ENCODE measurements at places on chromosomes 1 and 21.

GRCh38 chr21:37437376-37438080 lies 71.0 kb downstream of the DYRK1A start:
- no peak for DNase-seq

DNA sequence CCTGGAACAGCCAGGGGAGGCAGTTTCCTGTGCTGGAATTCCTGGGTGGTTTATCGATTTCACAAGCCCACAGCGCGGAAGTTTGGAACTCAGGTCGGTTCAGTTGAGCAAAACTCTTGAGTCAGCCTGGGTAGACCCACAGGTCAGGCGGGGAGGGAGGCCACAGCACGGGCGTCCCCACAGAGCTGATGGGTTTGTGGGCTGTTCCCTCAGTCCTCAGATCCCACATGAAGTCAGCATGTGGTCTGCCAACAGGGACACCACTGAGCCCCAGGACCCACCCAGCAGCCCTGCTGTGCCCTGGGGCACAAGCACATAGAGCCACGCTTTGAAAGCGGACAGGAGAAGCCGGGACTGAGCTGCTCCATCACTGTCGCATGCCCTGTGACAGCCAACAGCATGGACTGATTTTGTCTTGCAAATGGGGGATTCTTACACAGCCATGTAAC lies 17.4 kb downstream of the BMP8A start:
- no peak for DNase-seq

DNA sequence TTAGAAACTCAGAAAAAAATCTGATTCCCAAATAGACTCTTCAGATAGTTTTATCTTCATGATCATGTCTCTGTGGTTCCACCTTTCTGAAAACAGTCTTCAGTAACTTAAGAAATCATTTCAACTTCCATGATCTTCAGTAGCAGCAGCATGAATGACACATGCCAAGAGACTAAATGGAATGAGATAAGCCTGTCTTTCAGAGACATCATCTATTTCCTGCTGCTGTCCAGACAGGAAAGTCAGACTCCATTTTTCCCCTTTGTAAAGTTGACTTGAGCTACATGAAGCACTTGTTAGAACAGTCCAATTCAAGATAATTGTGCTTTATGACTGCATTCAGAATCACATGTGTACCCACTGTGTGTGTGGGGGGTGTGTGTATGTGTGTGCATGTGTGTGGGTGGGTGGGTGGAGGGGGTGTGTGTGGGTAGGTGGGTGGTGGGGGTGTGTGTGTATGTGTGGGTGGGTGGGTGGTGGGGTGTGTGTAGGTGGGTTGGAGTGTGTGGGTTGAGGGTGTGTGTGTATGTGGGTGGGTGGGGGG lies 58.8 kb downstream of the CLIC4 start:
- no peak for DNase-seq

GRCh38 chr1:28314547-28314941 lies 14.3 kb upstream of the MED18 start:
- DNase-seq, result no peak

GRCh38 chr1:243715285-243715684 lies 134.8 kb downstream of the AKT3 start:
- no peak for DNase-seq

- DNase-seq, result no peak
Measured at GRCh38 chr1:156423422-156424352, 54.7 kb downstream of the RHBG start.

GRCh38 chr1:167876597-167877175 lies 37.2 kb downstream of the ADCY10 start:
- no peak for DNase-seq

- DNase-seq, result no peak
Measured at GRCh38 chr1:150874455-150875196, 1.8 kb downstream of the ARNT start.

GRCh38 chr1:206015071-206015470 lies 8.6 kb downstream of the CTSE start:
- DNase-seq, result no peak

DNA sequence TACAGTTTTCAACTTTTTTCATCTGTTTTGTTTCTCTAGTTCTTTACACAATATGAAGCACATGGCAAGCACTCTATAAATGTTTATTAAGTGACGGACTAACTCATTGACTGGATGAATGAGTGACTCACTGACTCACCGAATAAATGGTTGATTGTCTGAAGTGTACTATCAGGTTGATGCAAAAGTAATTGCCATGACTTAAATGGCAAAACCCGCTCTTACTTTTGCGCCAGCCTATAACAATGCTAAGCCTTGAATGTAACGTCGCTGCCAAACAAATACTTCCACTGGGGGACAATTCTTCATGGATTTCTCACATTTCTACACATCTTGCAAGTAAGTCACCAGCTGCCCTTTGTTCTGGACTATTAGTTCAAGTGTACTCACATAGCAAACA lies 109.0 kb upstream of the KCTD3 start:
- no peak for DNase-seq

- no peak for DNase-seq
Measured at GRCh38 chr1:167643441-167643840, 13.4 kb downstream of the RCSD1 start.

DNA sequence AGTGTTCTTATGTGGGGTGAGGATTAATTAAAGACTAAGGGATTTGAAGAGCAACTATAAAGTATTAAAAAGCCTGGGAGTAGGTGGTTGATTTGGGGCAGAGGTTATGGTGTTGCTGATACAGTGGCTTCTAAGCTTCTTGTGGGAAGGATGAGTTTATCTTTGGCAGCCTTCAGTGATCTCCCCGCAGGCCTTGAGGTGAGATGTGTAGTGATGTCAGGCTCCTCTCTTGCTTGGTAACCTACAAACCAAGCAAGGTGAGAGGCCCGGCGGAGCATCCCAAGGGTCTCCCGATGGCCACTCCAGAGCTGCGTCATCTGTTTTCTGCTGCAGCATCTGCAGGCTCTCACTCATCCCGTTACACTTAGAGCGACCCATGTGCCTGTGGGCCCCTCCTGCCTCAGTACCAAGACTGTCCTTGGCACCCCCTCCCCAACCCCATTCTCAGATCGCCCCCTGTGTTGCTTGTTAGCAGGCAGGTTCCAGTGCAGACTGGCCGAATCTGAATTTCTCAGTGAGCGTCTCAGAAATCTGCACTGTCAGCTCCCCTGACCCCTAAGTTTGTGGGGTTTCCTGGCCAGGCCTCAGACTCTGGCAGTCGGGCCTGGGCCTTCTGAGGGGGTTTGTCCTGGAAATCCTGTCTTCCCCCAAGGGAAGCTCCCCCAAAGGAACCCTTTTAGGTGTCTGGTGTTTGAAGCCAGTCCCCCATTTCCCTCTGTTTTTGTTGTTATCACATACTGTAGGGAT lies 77.9 kb downstream of the GALNT2 start:
- no peak for DNase-seq

DNA sequence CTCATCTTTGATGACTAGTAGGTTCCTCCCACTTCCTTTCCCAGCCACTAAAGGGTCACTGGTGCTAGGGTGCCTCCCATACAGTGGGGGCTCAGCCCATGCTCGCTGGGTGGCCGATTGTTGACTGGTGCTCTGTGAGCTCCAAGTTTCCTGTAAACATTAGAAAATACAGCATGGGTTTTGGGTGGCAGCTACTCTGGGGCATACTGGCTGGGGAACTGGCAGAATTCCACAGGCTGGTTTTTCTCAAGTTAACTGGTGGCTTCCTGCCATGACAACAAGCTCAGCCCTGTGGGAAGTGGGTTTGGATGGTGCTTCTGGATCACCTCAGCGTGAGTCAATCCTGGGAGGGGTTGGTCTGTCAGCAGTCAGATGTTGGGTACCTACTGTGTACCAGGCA lies 28.7 kb upstream of the CRNN start:
- DNase-seq, result peak; percentile 18

- DNase-seq, result peak; percentile 64
Measured at GRCh38 chr1:46735708-46736324, 16.9 kb upstream of the EFCAB14 start.

DNA sequence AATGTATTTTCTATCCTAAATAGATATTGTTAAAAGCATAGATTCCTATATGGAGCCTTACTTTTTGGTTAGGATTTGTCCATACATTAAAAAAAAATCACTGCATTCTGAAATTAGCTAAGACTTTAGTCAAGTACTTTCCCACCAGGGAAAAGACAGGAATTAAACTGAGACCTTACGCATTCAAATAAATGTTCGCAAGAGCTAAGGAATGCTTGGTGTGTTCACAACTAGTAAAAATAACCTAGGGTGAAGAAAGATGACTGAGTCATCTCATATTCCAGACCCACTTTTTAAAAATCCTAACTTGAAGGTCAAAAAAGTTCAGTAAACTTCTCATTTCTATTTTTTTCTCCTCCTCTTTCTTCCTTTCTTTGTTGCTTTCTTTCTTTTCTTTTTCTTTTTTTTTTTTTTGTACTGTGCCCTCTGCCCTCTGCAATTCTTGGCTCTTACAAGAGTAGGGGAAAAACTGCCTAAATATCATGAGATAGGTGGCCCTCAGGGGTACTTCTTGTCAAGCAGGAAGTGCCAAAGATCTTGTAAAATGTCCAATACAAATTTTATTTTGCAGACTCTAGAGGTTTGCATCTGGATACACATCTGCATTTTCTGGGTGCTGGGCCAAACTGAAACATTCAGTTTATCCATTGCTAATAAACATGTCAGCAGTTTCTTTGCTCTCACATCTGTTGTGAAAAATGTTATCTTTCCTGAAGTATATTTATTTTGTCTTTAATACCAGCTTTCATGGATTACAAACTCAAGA lies 121.4 kb upstream of the GORAB start:
- DNase-seq, result peak; percentile 94

DNA sequence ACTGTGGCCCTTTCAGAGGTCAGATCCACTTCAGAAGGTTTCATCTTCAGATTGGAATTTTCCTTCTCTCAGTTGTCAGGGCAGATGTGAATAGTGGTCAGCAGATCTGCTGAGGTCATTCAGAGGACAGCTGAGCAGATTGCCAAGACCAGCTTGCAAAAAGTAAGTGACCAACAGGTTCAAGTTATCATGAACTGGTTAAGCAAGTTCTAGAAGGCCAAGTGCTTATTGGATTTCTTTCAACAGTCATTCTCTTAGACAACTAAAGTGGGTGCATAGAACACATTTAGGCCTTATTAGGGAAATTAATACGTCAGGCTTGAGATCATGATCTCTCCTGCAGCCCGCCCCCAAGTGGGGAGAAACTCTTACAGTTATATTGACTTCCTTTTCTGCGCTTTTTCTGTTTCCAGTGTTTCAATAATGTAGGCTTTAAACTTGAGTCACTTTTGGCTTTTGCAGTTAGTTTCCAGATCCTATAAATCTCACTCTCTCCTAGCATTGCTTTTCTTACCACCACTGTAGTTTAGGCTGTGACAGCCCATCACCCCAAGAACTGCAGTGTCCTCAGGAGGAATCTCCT lies 96.4 kb downstream of the C1orf21 start:
- DNase-seq, result no peak

DNA sequence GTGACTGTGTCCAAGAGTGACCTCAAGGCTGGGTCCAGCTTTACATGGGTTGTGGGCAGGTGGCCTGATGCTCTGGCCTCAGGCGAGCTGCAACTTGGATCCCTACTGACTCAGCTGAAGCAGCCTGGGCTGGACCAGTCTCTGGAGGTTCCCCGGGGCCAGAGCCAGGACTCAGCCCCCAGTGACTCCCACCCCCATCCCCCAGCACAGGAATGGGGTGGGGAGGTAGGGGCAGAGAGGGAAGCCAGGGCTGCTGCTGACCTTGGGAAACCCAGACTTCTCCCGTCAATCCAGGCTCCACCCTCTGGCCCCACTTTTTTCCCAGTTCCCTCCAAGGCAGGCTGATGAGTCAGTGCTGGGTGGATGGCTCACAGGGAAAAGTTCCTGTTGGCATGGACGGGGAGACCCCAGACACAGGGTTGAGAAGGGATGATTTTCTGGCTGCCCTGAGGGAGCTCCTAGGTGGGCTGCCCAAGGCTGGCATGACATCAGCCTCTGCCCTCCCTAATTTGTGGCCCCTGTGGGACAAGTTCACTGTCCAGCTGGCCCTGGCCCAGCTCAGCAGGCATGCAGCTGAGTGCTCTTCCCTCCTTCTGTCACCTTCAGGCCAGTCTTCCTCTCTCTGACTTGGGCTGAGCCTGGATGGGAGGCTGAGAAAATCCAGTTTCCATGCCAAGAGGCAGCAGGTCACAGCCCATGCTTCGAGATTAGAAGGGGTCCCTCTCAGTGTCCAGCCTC lies 2.2 kb downstream of the ZC3H12A start:
- peak; percentile 90 for DNase-seq

DNA sequence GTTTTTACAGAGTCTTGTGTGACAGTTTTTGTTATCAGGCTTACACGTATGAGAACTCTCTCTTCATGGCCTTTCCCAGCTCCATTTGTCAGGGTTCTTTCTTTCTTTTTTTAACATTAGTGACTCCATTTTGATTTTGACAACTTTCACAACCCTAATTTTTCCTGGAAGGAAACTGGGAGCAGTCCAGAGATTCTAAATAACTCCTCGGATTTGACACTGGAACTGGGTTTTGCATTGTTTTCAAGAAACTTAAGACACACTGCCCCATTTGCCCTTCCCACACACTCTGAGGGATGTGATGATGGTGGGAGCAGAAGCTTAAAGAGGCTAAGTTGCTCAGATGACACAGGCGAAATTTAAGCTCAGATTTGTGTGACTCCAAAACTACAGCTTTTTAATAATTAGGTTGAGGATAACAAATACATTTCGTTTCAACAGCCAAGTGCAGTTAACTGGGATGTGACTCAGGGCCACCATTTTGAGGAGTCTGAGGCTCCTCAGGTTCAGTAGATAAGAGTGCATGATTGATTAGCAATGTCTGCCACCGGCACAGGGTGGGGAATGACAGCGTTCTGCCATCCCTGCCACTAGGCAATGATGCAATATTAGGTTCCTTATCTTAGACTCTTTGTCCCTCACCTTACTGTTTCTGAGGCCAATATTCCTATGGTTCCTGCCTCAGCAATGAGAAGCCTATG lies 95.1 kb upstream of the ATP1A1 start:
- no peak for DNase-seq

- peak; percentile 68 for DNase-seq
Measured at GRCh38 chr1:159854116-159854692, 8.3 kb downstream of the VSIG8 start.

GRCh38 chr1:64077281-64077940 lies 126.0 kb upstream of the UBE2U start:
- no peak for DNase-seq

DNA sequence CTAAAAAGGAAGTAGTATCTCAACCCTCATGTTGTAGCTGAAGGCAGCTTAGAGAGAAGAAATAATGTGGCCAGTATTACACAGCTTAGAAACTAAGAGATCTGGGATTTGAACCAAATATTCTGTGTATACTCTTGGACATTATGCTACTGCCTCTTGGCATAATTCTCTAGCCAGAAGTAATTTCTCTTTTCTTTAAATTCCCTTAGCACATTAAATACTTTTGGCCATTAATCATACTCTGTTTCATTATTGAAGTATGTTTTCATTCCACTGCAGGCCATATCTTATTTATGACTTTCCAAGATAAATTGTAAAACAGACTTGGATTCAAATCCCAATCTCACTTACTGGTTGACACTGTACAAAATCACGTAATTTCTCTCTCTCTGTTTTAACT lies 181.3 kb upstream of the SPAG17 start:
- peak; percentile 77 for DNase-seq
